ENCODE measurements at places on chromosomes 6 and 20.

DNA sequence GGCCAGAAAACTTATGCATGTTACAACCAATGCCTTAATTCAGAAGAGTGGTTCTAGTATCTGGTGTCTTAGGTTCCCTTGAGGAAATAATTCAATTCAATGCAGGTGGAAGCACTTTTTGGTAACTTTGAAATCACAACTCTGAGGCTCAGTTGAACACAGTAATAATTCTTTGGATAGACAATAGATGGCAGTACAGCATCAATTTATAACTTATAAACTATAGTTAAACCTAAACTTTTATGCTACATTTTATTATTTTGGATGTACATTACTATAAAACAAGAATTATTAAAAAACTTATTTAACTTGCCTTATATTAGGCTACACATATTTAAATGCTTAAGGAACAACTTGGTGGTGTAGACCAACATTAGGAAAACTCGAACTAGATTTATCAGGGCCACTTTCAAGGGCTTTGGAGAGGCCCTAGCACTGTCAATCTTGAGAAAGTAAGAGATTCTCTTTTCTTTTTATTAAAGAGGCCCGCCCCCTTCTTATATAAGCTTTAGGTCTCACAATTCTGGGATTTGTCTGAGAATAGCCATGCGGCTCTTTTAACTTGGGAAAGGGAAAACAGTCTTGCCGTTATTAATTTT is 85.9 kb downstream of the CRYBG1 start:
- DNase-seq = no peak

DNA sequence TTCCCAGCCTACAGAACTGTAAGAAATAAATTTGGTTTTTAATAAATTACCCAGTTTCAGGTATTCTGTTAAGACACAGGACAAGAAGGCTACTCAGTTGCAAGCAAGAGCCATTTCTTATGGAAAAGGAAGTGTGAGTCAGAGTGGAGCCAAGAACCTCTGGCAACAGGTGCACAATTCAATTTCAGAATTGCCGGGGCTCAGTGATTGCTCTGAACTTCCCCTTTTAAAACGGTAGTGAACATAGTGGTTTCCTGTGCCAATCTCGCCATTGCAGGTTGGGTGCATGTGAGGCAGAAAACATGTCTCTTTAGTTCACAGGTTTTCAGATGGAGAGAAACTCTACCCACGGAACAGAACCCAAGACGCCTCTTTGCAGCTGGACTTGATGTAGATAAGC is 16.4 kb downstream of the PIGT start:
- DNase-seq = no peak

GRCh38 chr6:29465801-29466200 is 8.8 kb downstream of the OR2H1 start:
- no peak for DNase-seq

GRCh38 chr20:18001131-18001921 is 32.5 kb downstream of the MGME1 start:
- no peak for DNase-seq

All from activated T-cell treated with anti-CD3 and anti-CD28 coated beads for 24 hours (primary cell).